ENCODE measurements at places on chromosomes 3 and 15.
A peak's percentile ranks its signal among the peaks of the same experiment; 100 is the strongest.

DNA sequence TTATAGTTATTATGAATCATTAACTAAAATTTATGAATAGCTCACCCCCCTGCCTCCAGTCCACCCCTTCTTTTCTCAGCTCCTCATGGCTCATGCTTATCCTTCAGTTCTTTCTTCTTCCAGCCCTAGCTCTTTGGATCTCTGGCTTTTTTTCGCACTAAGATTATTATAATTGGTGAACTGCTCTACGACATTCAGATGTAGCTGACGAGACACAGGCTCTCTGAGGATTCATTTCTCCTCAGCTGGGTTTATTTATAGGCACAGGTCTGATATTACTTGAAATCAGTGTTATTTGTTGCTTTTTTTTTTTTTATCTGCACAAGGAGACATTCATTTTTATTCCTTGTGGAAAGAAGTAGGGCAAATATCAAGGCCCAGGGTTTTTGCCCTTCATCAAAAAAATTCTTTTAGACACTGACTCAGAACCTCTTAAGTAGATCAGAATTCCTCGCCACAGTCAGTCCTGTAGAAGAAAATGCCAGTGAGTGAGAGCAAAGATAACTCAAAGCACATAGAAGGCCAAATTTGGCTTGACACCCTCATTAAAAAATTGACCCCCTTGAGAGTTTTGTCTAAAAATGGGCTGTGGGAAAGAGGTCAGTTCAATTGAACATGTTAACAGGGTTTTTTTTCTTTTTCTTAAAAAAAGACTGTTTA lies 106.6 kb downstream of the MYH15 start:
- ATAC-seq = no peak

DNA sequence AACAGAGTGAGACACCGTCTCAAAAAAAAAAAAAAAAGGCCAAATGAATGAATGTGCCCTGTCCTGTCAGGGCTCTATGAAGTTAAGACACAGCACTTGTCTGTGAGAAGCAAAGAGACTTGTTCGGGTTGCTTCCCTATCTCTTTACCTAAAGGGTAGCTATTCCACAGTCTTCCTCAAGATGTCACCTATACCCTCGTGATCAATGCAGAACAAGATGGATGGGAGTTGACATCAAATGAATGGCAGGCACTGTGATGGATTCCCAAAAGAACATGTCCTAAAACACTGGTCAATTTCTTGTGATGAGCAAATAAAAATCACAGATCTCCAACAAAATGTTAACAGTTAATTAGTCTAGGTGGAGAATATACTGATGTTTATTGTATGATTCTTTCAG lies 9.5 kb downstream of the TADA3 start:
- ATAC-seq = no peak

DNA sequence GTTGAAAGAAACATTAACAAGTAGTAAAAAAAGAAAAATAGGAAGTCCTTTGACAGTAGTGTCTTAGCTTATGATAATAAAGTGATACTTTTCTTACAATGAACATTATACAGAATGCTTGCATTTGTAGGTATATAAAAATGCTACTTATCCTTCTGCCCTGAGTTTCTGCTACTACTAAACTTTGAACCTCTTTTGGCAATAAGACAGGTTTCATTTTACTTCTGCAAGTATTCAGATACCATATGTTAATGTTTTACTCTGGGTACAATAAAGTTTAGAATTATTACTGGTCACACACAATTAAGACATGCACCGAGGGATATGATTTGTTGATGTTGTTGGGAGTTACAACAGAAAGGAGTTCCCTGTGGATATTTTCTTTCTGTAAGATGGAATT lies 57.9 kb downstream of the NEO1 start:
- ATAC-seq = no peak

DNA sequence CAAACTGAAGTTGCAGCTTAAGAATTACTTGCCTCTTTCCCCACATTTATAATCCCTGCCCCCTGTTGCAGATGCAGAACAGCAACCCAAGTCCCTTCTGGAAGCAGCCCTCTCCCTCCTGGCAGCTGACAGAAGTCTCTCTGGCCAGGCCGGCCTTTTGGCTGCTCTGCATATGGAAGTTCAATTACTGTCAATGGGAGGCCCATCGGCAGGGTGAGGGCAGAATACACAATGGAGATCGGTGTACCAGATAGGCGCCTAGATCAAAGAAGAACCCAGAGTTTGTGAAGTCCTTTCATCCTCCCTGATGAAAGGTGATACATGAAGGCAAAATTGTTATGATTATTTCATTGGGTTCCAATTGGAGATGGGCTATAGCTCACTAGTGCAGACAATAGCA lies 327.9 kb upstream of the CTNNB1 start:
- peak; percentile 56 for ATAC-seq

DNA sequence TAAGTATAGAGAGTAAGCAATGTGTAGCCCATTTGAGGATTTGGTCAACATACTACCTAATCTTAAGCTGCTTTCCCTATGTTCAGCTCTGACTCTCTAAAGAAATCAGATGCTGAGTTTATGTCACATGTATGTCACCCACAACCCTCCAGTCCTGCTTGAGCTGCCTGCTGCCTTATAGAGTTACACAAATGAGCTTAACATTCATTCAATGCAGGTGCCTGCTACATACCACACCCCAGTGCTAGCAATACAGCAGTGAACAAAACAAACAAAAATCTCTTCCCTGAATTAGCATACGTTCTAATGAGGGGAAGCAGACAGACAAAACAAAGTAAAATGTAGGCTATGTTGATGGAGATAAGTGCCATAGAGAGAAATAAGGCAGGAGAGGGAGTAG lies 93.0 kb downstream of the HHLA2 start:
- no peak for ATAC-seq
